ENCODE measurements at places on chromosomes 5 and 9.

DNA sequence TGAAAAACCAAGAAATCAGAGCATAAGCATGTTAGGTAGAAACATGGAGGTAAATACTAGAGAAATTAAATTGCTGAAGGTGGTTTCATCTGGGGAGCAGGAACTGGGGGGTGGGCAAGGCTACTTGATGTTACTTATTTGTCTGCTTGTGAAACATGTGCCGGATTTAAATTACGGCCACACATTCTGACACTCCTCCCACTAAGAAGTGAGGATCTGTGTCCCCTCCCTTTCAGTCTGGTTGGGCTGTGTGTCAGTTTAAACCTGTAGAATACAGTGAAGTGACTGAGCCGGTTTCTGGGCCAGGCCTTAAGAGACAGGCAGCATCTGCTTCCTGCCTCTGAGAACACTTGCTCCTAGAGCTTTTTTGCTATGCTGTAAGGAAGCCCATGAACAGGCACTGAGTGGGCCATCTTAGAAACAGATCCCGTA is 2.3 kb upstream of the IARS1 start:
- no peak for DNase-seq

GRCh38 chr9:38380230-38380871 is 12.2 kb upstream of the ALDH1B1 start:
- no peak for DNase-seq

DNA sequence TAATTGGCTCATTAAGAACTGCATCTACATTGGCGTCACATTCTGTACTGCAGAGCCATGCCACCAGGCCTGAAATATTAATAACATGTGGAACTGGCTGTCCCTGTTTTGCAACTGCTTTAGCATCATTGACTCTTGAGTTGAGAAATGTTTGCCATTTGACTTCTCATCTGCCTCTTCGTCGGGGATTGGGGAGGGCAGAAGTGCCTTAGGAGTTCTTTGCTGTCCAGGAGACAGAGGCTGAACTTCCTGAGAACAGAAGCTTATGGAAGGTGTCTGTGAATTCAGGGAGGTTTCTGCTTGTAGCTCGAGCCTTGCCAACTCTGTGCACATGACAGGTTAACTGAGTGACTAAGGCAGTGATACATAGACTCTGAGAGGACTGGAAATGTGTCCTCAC is 265.0 kb downstream of the KIF4B start:
- no peak for DNase-seq

DNA sequence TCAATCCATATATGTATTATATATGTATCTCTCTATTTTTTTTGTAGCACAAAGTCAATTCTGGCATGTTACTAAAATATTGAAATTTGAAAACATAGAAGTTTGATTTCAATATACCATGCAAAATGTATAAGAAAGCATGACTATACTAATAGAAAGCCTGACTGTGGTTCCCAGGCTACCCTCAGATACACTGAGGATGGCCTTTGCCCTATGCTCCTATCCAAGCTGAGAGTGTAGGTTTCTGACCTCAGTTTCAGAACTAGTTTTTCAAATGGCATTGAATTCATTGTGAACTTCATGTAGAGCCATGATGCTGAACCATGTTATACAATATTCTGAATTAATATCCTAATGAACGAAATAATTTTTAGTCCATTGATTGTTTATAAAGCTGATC is 220.4 kb upstream of the IZUMO3 start:
- no peak for DNase-seq

GRCh38 chr9:80503671-80504281 is 932.0 kb downstream of the TLE4 start:
- no peak for DNase-seq

GRCh38 chr9:5186416-5187169 is 1.2 kb upstream of the INSL6 start:
- DNase-seq: peak; percentile 28
